ENCODE measurements at places on chromosomes 1 and 21.

GRCh38 chr1:58893257-58893869 is 109.5 kb upstream of the JUN start:
- no peak for DNase-seq

GRCh38 chr1:22662318-22662717 is 9.3 kb downstream of the C1QB start:
- DNase-seq: no peak

DNA sequence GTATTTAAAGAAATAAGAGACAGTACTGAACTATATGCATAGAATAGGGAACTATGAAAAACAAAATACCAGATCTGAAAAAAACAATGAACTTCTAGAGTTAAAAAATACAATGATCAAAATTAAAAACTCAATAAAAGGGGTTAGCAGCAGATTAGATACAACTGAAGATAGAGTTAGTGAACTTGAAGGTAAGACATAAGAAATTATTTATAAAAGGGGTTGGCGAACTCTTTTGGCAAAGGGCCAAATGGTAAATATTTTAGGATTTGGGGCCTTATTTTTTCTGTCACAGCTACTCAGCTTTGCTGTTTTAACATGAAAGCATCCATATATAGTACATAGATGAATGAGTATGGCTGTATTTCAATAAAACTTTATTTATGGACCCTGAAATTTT is 111.4 kb downstream of the ST3GAL3 start:
- no peak for DNase-seq

DNA sequence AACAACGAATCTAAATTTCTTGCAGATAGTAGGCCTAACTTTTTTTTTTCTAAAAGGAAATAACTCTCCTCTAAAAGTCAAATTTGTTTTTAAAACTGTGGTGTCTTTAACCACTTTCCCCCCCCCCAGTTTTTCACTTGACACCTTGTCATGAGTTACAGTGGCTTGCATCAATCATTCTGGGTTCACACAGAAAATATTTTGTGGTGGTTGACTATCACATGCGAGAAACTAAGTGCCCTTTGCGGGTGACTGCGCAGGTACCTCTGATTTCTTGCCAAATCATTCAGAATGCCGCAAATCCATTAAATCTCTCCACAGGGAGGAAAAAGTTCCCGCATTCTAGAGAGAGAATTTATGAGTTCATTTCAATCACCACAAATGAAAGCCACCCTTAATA is 23.8 kb upstream of the SAMSN1 start:
- no peak for DNase-seq

- no peak for DNase-seq
Measured at GRCh38 chr1:54967372-54967771, 13.1 kb upstream of the TMEM61 start.

GRCh38 chr1:191895049-191895448 is 263.2 kb upstream of the RGS18 start:
- no peak for DNase-seq

- no peak for DNase-seq
Measured at GRCh38 chr1:84851839-84852238, 41.2 kb downstream of the LPAR3 start.

- DNase-seq: no peak
Measured at GRCh38 chr21:34198231-34199120, 125.1 kb downstream of the MRPS6 start.

DNA sequence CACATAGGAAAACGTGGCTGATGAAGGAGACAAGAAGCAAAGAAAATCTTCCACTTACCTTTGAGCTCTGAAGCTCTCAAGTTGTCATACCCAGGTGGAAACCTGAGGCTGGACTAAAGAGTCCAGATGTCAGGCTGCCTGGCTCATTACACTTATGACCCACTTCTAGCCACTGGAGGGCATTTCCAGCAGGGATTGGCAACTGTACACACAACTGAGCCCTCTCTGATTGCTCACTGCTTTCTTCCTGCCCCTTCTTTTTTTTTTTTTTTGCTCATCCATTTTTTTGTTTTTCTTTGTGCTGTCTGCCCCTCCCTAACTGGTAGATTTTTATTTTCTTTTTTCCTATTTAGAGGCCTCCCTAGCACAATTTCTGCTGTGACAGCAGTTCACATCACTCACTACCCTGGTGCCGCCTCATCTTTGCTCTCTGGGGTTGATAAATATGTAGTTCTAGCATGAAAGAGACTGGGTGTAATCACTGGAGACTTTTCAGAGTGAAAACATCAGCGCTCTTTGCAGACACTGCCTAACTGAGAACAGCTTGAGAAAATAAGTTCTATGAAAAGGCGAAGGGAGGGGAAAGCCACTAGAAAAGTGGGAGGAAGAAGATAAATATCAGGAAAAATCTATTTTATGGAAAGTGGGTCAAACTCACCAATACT is 334.5 kb downstream of the NUF2 start:
- DNase-seq: no peak

- no peak for DNase-seq
Measured at GRCh38 chr1:1326075-1326605, 1.5 kb downstream of the CPTP start.

- no peak for DNase-seq
Measured at GRCh38 chr1:164868990-164869389, 310.0 kb downstream of the PBX1 start.

- DNase-seq: no peak
Measured at GRCh38 chr21:33988237-33989017, 72.8 kb upstream of the ATP5PO start.
